NCI-H2227 treated with DMSO at 0.1 percent for 48 hours (cell line): ENCODE measurements at places on chromosomes 7 and 10.

GRCh38 chr10:123666318-123667236 is at the start of gene GPR26:
TSS of gene GPR26 (plus strand) at chr10:123666355. CDS start at chr10:123666408, 53 bp downstream.
- no peak for DNase-seq

DNA sequence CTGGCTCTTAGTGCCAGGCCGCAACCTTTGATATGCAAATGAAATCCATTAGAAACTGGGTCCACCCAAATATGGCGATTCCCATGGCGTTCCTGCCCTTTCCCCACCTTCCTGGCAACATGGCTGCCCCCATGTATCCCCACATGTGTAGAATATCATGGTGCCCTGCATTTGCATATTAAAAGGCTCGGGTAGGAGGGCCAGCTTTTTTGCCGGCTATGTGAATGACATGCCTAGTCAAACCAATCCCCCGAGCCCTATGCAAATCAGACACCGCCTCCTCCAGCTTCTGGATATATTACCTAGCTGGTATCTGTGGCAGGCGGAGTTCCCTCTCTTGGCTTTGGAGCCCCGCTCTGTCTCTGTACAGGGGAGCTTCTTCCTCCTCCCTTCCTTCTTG is 18.3 kb downstream of the MMS19 start:
- no peak for DNase-seq

- no peak for DNase-seq
Observed at GRCh38 chr7:48045195-48045765, 9.9 kb downstream of the C7orf57 start.

DNA sequence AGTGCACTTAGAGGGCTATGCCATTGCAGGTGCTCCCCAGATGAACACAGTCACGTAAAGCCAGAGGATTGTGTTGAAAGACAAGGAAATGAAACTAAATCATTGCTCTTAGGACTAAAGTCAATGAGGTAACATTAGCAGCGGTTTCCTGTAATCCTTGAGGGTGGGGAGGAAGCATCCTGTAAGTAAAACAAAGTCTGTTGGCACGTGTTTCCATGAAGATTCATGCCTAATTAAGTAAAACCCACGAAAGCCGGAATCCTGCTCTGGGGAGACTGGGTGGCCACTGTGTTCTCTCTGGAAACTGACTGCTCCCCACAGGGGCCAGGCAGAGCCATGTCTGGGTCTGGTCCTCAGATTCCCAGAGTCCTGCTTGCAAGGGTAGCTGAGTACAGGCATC is 18.3 kb downstream of the STEAP1B start:
- no peak for DNase-seq

DNA sequence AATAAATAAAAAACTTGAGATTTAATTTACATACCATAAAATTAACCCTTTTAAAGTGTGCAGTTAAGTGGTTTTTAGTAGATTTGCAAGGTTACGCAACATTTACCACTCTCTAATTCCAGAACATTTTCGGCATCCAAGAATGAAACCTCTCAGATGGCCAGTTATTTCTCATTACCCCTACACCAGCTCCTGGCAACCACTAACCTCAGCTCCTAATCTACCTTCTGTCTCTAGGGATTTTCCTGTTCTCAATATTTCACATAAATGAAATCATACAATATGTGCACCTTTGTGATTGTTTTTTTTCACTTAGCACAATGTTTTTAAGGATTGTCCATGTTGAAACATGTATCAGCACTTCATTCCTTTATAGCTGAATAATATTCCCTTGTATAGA is 45.1 kb downstream of the INPP5F start:
- no peak for DNase-seq

- no peak for DNase-seq
Observed at GRCh38 chr10:61471491-61471890, 18.3 kb upstream of the TMEM26 start.
